ENCODE measurements at places on chromosomes 4 and X.

DNA sequence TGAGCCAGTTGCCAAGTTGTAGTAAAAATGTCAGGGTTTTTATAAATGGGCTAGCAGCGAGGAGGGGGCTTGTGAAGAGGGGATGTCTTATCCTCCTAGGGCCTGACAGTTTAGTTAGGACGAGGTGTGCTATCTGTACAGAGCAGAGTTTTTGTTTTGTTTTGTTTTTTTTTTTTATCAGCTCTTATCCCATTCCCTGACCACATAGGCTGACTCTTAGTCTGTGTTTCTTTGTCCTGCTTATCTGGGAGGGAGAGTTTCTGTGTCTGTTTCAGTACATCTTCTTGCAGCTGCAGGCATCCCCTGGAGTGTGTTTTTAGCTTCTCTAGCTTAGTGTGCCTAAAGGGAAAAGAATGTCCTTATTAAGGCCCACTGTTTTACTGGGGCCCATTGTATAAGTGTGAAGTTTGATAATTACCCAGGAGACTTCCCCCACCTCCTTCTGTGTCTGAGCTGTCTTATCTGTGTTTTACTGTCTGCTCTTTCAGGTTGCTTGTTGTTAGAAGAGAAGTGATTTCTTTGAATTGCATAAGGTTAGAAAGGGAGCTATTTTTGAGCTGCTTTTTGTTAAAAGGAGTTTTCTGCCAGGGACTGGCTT lies 32.0 kb downstream of the PAGE2 start:
- DNase-seq, result no peak

DNA sequence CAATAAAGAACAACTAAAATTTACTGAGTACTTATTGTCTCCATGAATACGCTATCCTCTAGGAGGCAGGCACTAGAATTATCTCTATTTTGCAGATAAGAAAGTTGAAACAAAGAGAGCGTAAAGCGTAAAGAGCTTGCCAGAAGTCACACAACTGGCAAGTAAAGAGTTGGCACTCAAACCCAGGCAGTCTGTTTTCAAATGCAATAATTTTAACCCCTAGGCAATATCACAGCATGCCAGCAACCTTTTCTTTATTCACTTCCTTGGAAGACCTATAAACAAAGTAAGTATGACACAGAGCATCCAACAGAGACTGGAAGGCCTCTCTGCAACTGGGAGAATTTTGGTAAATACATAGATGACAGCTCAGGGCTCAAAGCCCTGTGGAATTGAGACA lies 23.2 kb upstream of the AMELX start:
- DNase-seq, result no peak

- DNase-seq, result no peak
Measured at GRCh38 chrX:49610718-49611310, 12.0 kb downstream of the GAGE1 start.

GRCh38 chr4:169133932-169134331 lies 123.9 kb upstream of the CBR4 start:
- DNase-seq, result no peak

GRCh38 chr4:151198748-151199147 lies 78.2 kb upstream of the PRSS48 start:
- no peak for DNase-seq

DNA sequence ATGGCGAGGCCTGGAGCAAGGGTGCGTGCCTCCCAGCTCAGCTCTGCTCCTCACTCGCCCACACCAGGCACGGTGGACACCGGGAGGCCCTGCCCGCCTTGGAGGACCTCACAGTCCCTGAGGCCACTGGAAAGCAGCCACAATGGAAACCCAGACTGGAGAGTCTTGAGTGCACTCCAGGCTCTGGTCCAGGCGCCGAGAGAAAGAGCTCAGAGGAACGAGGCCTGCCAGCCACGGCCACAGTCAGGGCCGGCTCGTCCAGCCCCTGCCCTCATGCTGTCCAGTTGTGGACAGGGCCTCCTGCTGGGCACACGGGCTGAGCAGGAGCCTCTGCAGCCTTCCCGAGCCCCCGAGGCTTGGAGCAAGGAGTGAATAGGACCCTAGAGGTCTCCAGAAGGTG lies 53.3 kb upstream of the GRPEL1 start:
- no peak for DNase-seq

DNA sequence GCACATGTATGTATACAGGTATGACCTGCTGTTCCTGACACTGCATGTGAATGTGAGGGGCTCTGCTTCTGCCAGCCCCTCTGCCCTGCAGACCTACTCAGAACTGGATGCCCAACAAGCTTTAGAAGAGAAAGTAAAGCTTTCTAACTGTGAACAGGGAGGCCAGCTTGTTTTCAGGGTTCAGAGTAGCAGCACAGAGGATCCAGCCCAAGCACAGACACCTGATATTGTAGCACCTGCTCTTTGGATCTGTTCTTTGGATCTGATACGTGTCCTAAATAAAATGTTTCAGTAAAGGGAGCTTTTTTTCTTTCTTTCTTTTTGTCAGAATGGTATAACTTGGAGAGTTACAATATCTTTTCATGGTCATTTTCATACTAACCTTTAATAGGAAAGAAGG lies 19.2 kb downstream of the DCUN1D4 start:
- no peak for DNase-seq

DNA sequence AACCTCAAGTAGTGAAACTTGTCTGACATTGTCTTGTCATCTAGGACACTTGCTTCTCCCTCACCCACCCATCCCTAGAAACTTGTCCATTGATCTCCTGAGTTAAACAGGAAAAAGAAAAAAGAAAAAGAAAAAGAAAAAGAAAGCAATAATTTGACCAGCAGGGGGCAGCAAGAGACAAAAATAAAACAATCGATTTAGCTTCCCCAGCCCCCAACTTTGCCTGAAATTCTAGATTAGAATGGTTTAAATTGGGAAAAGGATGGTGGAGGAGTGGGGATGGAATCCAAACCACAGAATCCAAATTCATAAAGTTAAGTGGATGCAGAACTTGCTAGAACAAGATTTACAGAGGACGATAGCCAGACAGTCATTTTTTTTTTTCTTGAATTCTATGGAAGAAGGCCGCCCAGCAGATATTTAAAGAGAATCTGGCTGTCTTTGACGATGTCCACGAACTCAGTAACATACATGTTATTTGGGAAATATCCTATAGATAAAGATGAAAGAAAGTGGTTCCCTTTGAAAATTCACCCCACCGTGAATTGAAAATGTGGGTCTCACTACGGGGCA lies 282.9 kb downstream of the USP46 start:
- DNase-seq, result no peak

- no peak for DNase-seq
Measured at GRCh38 chrX:31500921-31501320, 429.1 kb upstream of the FTHL17 start.

DNA sequence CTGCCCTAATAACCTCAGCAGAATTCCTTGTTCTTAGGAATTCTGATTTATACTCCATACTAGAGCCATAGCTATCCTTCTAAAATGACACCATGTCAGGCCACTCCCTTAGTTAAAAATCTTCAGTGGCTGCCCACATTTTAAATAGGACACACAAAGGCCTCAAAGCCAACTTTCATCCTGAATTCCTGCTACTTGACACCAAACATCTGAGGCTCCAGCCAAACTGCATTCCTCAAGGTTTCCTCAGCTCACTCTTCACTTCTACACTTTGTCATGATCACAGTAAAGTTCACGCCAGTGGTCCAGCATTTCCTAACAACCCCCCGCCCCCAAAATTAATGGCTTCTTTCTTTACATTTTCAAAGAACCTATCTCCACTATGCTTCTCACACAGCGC lies 124.3 kb downstream of the ADGRA3 start:
- no peak for DNase-seq

DNA sequence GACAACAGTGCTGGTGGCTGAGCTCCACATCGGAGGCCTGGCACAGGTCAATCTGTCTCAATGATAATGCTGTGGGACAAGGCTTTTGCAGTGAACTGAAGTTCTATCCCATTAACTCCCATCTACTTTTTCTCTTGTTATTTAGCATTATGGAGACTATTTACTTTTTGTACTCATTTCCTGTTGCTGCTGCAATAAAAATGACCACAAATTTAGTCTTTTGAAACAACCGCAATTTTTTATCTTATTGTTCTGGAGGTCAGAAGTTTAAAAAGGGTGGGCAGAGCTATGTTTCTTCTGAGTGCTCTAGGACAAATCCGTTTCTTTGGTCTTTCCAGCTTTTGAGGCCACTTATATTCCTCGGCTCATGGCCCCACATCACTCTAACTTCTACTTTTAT lies 111.0 kb upstream of the PITX2 start:
- DNase-seq, result no peak

DNA sequence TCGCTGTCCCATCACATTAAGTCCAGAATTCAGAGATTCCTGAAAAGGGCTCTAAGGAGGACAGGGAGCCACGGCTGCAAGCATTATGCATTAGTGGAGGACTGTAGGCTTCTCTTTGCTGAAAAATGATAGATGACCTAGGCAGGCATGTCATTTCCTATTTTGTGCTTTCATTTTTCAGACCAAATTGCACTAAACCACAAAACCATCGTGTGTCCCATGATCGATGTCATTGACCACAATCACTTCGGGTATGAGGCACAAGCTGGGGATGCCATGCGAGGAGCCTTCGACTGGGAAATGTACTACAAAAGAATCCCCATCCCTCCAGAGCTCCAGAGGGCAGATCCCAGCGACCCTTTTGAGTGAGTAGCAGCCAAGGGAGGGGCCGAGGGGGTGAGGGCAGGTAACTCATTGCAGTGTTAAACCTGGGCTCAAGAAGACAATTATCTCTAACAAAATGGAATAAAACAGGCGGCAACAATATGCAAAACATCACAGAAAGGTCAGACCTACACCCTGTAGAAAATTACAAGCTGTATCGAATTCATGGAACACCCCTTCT lies 355.2 kb upstream of the GALNT7 start:
- DNase-seq, result no peak

DNA sequence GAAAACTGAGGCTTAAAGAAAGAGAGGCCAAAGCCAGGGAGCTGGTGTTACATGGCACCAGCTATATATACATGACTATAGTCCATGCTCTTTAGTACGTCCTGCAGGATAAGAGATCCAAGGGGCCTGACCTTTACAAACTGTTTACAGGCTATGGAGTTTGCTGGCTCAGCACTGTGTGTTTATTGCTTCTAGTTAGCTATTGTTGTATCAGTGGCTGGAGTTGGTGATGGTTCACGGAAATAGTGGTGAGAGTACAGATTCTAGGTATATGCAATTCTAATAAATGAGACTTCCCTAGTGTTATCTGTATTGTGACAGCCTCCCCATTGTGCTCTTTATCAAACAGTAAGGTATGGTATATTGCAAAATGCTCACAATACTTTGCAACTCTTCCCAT lies 46.5 kb downstream of the REPS2 start:
- no peak for DNase-seq

DNA sequence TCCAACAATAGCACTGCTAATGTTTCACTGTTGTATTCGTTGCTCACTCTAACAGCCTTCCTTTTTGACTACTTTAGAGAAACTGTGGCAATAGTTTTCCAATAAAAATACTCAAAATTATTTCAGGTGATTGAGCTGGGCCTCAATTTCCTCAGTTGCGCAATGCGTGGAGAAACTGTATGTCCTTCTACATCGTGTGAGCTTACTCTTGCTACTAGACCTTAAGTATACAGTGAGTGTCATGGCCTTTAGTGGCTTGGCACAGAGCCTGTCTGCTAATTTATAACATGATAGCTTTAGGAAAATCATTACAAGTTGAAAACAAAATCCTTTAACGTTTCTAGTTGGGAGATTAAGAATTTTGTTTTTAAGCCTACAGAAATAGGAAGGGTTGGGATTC lies 114.5 kb downstream of the COL4A6 start:
- DNase-seq, result no peak

DNA sequence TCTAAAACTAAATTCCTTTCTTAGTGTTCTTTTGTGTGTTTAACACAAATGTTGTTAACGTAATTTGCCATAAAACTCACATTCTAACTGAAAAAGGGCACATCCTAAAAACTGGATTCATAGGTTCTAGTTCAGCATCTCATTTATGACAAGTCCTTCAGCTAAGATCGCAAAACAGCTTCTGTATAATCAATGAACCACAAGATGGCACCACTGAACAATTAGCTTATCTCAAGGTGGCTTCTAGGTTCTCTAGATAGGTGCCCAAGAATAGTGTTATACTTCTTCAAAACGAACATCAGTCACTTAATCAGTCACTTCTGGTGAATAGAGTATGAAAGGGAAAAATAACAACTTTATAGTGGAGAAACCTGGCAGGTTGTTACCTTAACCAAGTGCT lies 54.3 kb downstream of the NRK start:
- DNase-seq, result no peak

- DNase-seq, result no peak
Measured at GRCh38 chr4:185437809-185438208, 12.0 kb upstream of the UFSP2 start.

- DNase-seq, result peak; percentile 22
Measured at GRCh38 chrX:130086447-130087206, 23.7 kb downstream of the ELF4 start.

DNA sequence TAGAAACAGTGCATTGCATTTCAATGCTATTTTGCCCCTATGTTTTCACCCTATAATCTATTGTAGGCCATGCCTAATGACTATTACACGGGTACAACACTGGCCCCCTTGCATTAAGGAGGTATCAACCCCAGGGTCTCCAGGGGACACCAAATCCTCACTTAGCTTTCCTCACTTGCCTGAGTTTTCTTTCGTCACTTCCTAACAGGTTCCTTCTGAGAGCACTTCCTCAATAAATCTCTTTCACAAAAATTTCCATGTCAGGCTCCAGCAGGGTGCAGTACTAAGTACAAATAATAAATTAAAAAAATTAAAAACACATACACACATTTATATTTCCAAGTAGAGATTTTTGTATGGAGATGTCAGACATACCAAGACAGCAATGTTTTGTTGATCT lies 165.0 kb downstream of the RBM46 start:
- no peak for DNase-seq

GRCh38 chr4:99390055-99390454 lies 37.5 kb upstream of the ADH1C start:
- DNase-seq, result no peak

- DNase-seq, result peak; percentile 21
Measured at GRCh38 chr4:168511780-168512489, 15.1 kb downstream of the PALLD start.

- no peak for DNase-seq
Measured at GRCh38 chr4:82765134-82765533, 33.5 kb downstream of the SCD5 start.

DNA sequence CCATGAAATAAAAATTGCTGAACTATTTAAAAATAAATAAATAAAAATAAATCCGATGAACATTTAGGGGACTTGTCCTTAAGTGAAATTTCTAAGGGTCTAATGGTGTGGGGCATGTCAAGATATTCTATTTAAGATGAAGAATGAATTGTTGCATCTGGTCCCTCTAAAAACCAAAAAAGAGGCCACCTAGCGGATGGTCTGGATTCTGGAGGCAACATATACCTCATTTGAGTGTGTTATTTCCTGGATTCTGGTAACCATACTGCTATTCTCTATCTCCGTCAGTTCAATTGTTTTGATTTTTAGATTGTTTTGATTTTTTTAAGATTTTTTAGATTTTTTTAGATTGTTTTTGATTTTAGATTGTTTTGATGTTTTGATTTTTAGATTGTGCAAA lies 28.3 kb downstream of the AGTR2 start:
- no peak for DNase-seq

- no peak for DNase-seq
Measured at GRCh38 chr4:158783785-158784184, 15.0 kb downstream of the FNIP2 start.
